Central memory CD4-positive, alpha-beta T cell (primary cell): ENCODE measurements at places on chromosomes 7 and 10.

- no peak for DNase-seq
These were observed 14.9 kb upstream of the SP4 start for GRCh38 chr7:21412957-21413356.

- no peak for DNase-seq
These were observed 262.4 kb downstream of the GRID1 start for GRCh38 chr10:86104156-86104555.

DNA sequence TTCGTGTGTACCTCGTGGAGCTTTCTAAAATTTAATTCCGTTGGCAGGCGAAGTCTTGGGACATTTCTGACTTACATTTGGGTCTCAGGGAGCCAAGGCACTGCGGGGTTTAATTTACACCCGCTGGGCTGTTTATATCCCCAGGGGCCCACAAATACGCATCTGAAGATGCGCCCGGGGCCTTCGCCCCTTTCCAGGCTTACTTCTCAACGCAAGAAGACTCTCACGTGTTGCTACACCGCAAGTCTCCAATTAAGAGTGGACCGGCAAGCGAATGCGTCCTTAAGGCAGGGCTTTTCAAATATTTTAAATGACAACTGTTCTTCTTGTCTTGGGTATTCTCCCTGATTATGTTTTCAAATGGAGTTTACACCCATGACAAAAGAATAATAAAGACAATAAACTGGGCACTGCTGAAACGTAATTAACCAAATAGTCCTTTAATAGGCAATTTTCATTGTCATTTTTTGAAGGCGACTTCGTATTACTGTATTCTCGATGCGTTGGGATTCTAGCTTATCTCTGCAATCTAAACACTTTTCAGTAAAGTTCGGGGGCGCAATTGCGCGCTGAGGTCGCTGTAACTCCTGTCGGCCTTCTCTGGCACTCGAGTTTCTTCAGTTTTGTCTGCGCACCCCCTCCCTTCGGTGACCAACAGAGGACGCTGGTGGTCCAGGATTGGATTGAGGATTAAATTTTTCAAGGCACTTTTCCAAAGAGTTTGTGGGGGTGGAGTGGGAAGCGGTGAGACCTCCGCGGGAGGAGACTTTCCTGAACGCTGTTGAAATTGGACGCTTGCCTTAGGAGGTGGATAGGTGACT lies 837 bp upstream of the IGFBP3 start:
- DNase-seq = no peak

GRCh38 chr7:127230192-127230925 lies 22.4 kb downstream of the GRM8 start:
- no peak for DNase-seq

- DNase-seq = no peak
These were observed 20.0 kb downstream of the GSDME start for GRCh38 chr7:24737281-24737680.

GRCh38 chr7:150378853-150379440 lies at the start of gene ZNF775:
ZNF775 (plus strand) TSS chr7:150379330; CDS start chr7:150388471, 9,141 bp downstream.
- DNase-seq = peak; percentile 91

- DNase-seq = no peak
These were observed 81.6 kb downstream of the ARHGAP22 start for GRCh38 chr10:48523212-48523819.

- DNase-seq = no peak
These were observed 587.0 kb downstream of the SDK1 start for GRCh38 chr7:3888096-3888495.

- DNase-seq = no peak
These were observed 695 bp upstream of the CLDN4 start for GRCh38 chr7:73829921-73830680.

GRCh38 chr10:119466655-119467054 lies 75.9 kb downstream of the RGS10 start:
- DNase-seq = peak; percentile 50

DNA sequence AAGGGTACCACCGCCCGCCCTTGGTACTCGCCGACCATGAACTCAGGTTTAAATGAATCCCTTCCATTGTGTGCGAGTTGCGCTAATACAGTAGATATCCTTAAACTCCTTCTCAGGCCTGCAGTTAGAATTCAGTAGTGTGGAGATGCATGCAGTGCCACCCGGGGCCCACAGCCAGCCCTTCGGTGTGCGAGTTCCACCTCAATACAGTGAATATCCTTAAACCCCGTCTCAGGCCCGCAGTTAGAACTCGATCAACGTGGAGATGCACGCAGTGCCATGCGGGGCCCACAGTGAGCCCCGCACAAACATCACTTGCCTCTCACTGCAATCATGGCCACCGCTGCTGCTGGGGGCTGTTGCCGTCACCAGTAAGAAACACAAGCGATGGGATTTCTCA lies 261.9 kb downstream of the MAD1L1 start:
- no peak for DNase-seq

DNA sequence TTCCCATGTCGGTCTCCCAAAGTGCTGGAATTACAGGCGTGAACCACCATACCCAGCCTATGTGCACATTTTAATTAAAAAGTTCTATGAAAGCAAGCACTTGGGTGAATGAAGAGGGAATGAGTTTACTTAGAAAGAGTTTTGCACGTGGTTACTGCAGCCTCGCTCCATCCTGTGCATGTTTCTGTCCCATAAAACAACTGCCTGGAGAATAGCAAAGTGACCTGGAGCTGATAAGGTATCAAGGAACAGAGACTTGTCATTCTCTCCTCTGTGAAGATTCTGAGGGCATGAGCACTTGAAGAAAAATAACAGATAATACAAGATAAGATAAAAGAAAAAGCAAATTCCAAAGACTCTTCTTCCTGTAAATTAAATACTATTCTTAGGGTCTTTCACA lies 112.2 kb upstream of the JCAD start:
- DNase-seq = no peak

DNA sequence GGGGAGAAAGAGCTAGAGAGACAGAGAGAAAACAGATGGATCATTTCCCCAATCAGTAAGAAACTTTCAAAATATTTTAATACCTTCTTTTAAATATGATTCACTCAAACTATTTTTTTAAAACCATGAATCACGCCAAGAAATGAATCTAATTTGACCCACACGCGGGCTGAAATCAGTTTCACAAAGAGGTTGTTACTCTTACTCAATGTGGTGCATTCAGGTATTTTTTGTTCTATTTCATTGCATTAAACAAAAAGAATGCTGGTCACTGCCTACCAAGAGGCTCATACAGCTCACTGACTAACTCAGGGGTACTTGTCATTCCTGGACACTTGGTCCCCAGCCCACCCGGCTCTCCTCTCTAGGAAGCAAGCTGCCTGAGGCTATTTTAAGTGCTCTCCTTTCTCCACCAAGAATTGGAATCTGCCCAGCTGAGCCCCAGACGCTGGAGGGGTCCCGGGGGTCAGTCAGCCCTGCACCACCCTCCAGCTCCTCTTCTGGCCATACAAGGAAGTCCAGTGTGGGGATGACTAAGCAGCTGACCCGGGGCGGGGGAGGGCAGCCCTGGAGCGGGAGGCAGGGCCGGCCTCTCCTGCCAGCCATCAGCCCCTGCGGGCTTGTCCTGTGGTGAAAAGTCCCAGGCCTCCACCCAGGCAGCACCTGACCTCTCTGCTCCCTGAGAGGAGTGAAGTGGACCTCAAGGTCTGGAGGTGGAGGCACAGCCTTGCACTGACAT lies 21.7 kb upstream of the PFKP start:
- no peak for DNase-seq

DNA sequence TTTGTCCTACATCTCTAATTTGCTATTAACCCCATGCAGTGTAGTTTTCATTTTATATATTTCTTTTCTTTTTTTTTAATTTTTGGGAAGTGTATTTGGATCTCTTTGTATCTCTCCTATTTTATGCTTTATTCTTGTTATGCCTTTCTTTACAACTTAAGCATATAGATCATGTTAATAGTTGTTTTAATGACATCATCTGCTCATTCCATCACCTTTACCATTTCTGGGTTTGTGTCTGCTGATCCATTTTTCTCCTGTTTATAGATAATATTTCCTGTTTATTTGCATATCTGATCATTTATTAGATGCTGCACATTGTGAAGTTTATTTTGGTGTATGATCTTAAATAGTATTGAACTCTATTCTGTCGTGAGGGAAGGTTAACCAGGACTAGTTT lies 13.7 kb downstream of the COPG2 start:
- DNase-seq = no peak

GRCh38 chr10:9294865-9295264 lies 1240.4 kb downstream of the GATA3 start:
- no peak for DNase-seq

DNA sequence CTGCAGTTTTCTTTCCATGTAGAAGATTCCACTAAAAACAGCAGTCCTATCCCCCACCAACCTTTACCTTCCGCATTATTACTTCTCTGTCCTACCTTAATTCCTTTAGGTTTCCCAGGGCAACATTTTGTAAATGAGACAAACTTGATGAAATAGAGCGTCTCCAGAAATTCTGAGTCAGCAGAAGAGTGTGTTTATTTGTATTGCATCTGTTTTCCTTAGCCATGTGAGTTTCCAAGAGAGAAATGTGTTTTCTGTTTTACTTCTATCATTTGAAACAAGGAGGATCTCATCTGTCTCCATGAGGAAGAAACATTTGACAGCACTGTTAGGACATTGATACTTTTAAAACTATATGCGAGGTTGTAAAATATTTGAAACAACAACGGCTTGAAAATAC lies 244.2 kb upstream of the PLXDC2 start:
- no peak for DNase-seq

DNA sequence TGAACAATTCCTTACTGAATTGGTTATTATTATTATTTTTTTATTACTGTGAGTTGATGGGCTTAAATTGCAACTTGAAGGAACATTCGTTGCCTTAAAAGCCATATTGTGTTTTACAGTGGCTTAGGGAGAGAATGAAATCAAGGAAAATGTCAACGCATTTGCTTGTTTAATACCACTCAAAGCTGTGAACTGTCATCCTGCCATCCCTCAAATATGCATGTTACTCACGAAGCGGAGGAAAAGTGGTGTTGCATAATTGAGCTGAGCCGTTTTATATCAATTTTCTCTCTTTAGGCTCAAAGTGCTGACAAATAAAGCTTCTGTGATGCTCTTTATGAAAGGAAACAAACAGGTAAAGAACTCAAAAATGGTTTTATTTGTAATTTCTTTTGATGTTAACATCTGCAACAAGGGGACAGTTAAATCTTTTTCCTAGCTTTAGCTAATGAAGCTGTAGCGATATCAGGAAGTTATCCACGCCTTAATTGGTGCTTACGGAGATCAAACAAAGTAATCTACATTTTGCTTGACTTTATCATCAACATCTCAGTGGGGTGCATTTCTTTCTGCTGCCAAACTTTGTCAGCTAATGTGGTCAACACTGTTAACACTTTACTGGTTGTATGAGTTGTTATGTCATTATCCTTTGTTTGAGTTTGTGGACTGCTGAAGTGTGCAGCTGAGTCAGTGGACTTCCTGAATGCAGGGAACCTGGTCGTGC lies 33.1 kb downstream of the GLRX3 start:
- DNase-seq = no peak

DNA sequence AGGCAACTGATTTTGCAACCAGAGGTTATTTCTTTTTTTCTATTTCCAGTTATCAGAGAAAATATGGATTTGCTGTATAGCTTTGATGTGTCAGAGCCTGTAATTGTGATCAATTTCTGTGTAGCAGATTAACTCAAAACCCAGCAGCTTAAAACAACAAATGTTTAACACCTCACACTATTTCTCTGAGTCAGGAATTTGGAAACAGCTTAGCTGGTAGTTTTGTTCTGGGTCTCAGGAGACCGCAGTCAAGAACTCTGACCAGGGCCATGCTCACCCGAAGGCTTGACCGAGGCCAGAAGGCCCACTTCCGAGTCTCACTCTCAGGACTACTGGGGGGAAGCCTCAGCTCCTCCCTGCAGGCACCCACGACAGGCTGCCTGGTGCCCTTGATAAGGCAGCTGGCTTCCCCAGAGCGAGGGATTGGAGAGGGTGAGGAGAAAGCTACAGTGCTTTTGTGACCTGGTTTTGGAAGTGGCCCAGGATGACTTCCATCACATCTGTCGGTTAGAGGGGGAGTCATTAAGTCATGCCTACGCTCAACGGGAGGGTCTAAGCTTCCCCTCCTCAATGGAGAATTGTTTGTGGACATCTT lies 105.7 kb upstream of the SHH start:
- DNase-seq = no peak

DNA sequence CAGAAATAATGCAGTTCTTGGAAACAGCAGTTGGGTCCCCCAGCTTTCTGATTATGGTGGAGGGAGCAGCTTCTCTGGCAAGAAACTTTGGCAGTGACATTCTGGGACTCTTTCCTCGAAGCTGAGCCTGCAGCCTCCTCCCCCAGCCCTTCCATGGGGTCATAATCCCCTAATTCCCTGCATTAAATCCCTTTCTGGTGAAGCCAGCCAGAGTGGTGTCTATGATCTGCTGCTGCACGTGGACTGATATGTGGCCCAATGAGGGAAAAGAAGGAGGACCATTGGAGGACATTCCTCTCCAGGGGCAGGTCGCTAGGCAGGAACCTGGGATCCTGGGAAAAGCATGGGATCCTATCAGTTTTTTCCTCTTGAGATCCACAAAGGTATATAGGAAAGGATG lies 470.5 kb downstream of the RPS24 start:
- DNase-seq = no peak

DNA sequence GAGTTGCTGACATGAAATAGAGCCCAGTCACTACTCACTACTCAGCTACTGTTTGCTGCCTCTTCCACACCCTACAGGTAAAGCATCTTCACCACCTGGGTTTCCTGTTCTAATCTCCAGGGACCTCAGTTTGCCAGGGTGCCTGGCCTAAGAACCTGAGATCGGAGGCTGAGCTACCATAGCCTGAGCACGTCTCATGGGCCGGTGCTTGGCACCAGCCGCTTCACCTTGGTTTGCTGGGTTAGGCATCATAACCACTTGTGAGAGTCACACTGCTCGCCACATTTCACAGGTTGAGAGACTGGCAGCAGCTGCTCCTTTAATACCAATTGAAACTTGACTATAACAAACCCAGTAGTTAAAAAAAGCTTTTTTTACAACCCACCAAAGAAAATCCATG lies 75.1 kb downstream of the EMX2 start:
- DNase-seq = no peak
